ENCODE measurements at places on chromosomes 16 and 17. TPM values are rescaled to one million over a fixed set of nuclear protein-coding genes. Genes with fewer than 3 reads are reported as not detected.

The PDE6G gene
- total RNA-seq = 0.75 TPM

DNA sequence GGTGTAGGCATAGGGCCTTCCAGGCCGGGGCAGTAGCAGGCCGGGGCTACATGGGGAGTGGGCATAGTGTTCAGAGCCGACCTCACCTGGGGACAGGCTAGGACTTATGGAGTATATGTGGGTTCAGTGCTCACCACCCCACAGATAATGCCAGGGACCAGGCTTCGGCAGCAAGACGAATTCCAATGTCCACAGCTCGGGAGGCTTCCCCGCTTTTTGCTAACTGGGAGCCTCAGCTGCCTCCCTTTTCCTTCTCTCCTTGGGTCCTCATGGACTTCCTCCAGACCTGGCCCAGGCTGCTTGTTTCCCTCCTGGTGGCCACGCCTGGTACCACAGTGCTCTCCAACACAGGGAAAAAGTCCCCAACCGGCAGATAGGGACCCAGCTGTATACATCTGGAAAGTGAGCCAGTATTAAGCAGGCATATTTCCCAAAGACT is 20.1 kb upstream of the SLC46A1 start:
- H3K4me3 ChIP-seq = no peak overlapping the region
- no peak for DNase-seq
- H3K4me1 ChIP-seq = no peaks in the 10 kb centered on the region
- H3K27ac ChIP-seq = no peak overlapping the region

DNA sequence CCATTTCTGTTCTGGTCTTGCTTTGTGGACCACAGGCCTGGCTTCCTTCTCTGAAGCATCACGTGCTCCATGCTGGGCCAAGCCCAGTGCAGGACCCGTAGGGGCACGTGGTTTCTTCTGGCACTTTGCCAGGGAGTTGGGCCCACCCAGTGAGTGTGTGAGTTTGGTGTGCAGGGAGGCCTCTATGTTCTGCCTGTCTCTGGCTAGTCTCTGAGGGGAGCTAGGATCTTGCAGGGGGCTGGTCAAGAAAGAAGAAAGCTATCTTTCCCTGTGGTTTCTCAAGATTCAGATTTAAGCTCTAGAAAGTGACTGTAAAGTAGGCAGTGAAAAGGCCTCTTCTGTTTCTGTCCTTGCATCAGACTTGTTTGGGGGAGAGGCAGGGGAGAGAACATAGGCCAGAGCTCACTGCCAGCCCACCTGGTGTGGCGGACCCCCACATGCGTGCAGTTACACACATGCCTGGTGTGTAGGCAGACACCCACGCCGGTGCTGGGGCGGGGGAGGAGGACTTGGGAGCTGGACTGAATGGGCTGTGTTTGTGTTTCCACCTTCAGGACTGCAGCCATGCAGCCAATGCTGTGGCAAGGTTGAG is 11.8 kb downstream of the LASP1 start:
- no peak for DNase-seq
- peak overlapping the region; percentile 90 for H3K27ac ChIP-seq
- peaks cover 54% of the 10 kb centered on the region for H3K36me3 ChIP-seq
- H3K4me1 ChIP-seq = peaks cover 94% of the 10 kb centered on the region
- H3K4me3 ChIP-seq = peak overlapping the region; percentile 83

GRCh38 chr16:49519741-49520140 is 146.1 kb downstream of the C16orf78 start:
- no peak overlapping the region for H3K27ac ChIP-seq
- DNase-seq = no peak
- H3K36me3 ChIP-seq = no peaks in the 10 kb centered on the region

GRCh38 chr17:28895794-28896447 is 1.6 kb downstream of the FLOT2 start:
- H3K4me1 ChIP-seq = peaks cover 29% of the 10 kb centered on the region
- peak overlapping the region; percentile 88 for H3K4me3 ChIP-seq
- peaks cover 5% of the 10 kb centered on the region for H3K36me3 ChIP-seq
- H3K27me3 ChIP-seq = peaks cover 3% of the 10 kb centered on the region
- DNase-seq = no peak

GRCh38 chr17:57440522-57441269 is 184.4 kb downstream of the MSI2 start:
- peaks cover 3% of the 10 kb centered on the region for H3K27me3 ChIP-seq
- H3K4me3 ChIP-seq = peak overlapping the region; percentile 26
- peak overlapping the region; percentile 59 for H3K27ac ChIP-seq

All from HFFc6 (cell line).